ENCODE measurements at places on chromosomes 6 and 20. TPM values are rescaled to one million over a fixed set of nuclear protein-coding genes. Genes with fewer than 3 reads are reported as not detected.

DNA sequence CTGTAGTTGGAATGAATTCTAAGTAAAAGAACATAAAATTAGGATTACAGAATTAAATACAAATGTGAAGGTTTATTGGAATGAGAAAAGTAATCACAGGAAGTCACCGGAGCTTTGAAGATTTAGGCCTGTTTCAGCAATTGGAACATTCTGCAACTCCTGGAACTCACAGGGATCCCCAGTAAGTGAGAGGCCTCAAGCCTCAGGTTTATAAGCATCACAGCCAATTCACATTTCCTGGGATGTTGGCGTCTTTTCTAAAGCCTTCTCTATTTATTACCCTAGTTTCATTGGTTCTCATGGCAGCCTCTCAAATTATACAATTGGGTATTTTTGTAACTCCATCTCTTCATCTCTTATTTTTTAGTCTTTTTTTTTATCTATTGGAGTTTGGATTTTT, 90.4 kb upstream of the HIVEP1 start:
- no peak for DNase-seq

GRCh38 chr6:53543359-53544216, 1.3 kb downstream of the GCLC start:
- DNase-seq = peak; percentile 33

C6orf58 gene
- total RNA-seq = not detected

DNA sequence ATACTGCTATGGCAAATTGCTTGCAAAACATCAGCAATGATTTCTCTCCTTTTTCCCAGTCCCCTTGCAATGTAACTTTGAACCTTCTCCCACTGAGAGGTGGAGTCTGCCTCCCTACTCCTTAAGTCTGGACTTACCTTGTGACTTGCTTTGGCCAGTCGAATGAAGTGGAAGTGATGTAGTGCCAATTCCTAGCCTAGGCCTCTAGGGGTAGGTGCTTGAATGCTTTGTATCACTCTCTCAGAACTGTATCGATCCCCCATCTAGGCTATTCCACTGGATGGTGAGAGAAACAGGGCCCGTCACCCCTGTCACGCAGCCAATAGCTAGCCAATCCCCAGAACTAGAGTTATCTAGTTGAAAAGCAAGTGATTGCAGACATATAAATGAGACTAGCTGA, 238.6 kb downstream of the BTBD3 start:
- no peak for DNase-seq

DNA sequence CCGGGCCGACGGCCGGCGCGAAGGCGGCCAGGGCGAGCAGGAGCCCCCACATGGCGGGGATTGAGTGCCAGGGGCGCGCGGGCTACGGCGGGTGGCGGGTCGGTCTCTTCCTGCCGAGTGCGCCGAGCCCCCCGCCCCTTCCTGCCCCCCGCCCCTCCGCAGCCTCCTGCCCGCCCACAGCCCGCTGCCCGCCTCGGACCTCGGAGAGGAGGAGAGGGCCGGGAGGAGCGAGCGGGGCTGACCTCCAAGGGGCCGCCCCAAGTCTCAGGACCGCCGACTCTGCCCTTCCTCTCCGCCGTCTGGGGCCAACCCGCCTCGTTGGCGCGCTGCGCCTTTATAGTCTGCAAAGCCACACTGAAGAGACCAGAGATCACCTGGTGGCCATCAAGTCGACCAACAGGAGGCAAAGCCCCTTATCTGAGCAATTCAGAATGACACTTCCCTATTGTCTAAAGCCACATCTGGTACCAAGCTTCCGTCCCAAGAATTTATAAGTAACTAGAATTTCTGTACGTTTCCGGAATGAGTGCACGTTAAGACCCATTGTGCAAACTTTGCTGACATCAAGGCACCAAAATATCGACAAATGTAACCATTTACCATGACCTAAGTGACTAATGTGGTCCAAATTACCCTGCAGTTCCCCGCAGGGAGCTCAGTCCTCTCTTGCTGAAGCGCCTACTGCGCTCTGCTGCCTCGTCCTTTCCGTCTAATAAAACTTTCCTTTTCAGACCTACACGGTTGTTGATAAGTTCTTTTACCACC, at the start of gene CPXM1:
CPXM1 (minus strand) TSS at position 107 of the 765 bp plus-strand sequence; CDS start at position 52, 55 bp downstream.
- DNase-seq = no peak

DNA sequence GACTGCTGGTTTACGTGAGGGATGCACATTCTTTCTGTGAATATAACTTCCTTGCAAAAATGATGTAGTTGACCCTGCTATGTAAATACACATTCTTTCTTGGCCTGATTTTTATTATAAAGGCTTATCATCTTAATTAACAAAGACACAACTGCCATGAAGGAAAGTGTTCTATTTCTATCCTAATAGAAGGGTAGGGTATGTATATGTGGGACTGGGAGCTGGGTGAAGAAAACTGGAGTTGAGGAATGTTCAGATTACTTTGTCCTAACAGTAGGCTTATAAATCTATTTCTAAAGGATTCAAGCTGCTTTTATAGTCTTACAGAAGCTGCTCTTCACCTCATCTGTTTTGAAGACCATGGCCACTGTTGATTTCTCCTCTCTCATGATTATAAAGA, 76.5 kb upstream of the RGS17 start:
- no peak for DNase-seq

FAM135A gene
- 18.1 TPM for total RNA-seq

CTNNBL1 gene
- total RNA-seq = 49.9 TPM

- no peak for DNase-seq
Observed at GRCh38 chr6:90216072-90216977, 80.3 kb downstream of the BACH2 start.

Data from PC-3 (cell line).